ENCODE measurements at places on chromosomes 1 and 21.

- no peak for DNase-seq
Measured at GRCh38 chr1:76820028-76820427, 47.3 kb upstream of the ST6GALNAC5 start.

DNA sequence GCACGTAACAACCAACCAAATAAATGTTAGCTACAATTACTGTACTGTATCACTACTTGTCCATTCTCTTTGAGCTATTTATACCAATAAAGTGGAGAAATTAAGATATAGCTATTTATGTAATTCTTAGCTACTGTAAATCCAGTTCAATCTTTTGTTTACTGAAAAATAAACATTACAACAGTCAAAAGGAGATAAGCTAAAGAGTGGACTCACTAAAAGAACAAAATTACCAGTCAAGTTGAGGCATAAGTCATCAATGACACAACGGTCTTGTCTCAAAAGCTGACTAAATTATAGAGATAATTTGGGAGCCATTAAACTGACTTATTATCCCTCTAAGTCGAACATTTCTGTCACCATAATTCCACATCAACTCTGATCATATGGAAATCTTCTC, 22.5 kb downstream of the TGFBR3 start:
- DNase-seq, result no peak

DNA sequence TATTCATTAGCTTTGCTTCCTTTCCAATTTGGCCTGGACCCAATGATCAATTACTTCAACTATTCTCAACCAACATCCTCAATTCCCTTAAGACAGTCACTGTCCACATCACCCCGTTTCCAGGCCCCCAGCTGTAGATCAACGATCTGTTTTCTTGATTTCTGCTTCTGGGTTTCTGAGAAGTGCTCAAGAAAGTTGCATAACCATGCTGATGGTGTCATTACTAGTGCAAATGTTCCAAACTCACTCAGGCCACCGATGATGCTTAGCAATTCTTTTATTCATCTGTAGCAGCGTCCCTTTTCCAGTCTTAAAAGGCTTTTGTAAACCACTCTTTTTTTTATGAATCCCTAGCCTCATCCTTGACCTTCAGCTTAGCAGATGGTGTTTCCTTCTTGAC, 155.8 kb upstream of the PTGFR start:
- no peak for DNase-seq

GRCh38 chr21:19844334-19844733, 1153.9 kb upstream of the NCAM2 start:
- no peak for DNase-seq

DNA sequence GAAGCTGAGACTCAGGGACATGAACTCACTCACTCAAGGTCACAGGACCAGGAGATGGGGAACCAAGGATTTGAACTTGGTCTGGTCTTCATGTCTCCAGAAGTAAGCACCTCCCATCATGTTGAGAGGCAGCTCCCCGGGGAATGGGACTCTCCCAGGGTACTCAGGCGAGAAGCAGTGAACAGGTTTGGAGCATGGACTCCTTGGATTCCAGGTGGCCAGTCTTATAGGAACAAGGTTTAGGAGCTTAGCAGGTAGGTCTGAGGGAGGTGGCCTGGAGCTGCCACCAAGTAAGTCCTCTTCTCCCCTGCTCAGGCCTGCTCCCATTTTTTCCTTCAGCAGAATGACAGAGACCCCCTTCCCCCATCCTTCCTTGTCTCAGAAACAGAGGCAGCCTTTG, 14.9 kb upstream of the ARHGEF10L start:
- no peak for DNase-seq

DNA sequence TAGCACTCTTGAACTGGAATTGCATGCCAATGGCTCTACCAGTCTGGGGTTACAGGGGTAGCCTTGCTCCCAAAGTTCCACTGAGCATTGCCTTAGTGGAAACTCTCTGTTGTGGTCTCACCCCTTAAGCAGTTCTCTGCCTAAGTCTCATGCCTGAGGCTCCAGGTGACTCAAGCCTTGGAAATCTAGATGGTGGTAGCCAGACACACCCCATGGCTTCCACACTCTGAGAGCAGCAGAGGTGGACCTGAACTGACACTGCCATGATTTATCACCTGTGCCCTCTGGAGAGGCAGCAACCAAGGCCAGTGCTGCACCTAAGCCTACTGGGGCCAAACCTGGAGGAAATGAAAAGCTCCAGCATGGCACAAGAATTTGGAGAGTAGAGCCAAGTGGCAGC, 285.7 kb upstream of the PKN2 start:
- DNase-seq, result no peak

DNA sequence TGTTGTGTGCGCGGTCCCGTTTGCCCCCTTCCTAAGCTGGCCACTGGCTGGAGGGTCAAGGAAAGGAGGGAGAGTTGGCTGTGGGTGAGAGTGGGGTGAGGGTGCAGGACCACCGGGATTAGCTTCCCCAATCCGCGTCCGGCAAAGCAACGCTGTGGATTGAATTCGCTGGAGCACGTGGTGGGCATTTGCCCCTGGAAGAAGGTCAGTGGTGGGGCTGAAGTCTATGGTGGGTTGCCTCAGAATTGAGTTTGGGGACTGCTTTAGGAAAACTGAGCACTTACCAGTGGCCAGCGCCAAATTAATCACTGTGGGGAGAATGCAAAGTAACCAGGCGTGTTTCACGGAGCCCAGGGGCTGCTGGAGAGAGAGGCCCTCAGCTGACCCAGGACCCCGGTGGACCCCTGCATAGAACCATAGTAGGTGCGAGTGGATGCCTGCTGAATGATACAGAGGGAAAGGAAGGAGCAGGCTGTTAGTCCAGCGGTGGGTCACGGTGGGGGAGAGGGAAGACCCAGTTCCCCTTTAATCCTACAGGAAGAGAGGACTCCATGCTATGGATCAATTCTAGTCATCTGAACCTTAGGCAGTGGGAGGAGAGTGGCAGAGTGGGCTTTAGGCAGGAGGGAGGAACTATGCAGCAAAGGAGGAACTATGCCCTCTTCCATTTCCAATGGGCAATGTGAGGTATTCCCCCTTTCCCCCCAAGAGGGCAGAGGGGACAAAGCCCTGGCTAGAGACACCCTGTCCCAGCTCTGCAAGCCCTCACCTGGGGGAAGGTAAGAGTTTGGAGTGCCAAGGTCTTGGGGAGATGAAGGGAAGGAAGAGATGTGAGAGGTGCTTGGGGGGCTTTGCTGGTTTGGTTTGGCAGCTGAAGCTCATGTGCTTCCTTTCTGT, 1.2 kb downstream of the TNFRSF8 start:
- no peak for DNase-seq

GRCh38 chr1:97351846-97352245, 569.0 kb downstream of the DPYD start:
- no peak for DNase-seq

DNA sequence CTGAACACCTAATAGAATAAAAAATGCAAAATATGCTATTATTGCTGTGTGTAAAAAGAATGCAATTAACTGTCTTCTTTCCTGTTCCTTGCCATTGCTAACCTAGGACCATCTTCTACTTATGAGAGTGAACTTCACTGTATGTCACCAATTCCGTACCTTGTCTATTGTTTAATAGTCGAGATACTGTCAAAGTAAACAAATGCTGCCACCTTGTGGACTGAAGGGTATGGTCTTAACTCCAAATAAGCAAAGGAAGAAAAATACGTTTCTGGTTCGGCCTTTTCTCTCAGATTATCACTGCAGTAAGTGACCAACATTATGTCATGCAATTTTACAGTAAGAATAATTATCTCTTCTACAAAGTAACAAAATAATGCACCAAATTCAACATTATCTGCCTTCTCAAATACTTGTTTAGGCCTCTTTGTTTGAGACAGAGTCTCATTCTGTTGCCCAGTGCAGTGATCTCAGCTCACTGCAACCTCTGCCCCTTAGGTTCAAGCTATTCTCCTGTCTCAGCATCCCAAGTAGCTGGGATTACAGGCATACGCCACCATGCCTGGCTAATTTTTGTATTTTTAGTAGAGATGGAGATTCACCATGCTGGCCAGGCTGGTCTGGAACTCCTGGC, 133.4 kb downstream of the COP1 start:
- DNase-seq, result no peak

GRCh38 chr1:178034676-178035075, 59.2 kb upstream of the RASAL2 start:
- no peak for DNase-seq

- DNase-seq, result peak; percentile 46
Measured at GRCh38 chr1:179706339-179706941, 36.7 kb upstream of the FAM163A start.

GRCh38 chr1:214451596-214451995, 99.8 kb downstream of the PTPN14 start:
- DNase-seq, result no peak

DNA sequence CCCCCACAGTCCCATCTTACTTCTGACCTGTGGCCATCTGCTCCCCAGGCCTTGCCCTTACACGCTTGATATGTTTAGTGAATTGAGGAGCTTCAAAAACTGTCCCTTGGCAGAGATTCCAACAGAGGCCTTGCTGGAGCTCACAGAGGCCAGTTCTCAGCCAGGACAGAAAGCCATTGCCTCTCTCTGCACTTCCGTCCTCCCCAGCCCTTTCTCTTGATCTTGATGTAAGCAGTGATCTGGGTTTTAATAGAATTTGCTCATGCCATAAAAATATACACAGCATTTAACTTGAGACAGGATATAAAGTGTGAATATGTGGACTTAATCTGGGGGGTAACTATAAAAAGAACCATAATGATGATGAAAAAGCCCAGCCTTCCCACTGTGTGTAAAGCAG, 453.5 kb downstream of the KIF26B start:
- DNase-seq, result no peak

Data from activated CD8-positive, alpha-beta memory T cell treated with anti-CD3 and anti-CD28 coated beads, Interleukin-2, amount 50 U/mL, for 4 hours (primary cell).